ENCODE measurements at places on chromosomes 5 and 9.
A peak's percentile ranks its signal among the peaks of the same experiment; 100 is the strongest.

GRCh38 chr9:34907044-34907443 lies 51.0 kb upstream of the PHF24 start:
- no peak for DNase-seq

- no peak for DNase-seq
These were observed 209.5 kb downstream of the PTPRD start for GRCh38 chr9:10403283-10403682.

DNA sequence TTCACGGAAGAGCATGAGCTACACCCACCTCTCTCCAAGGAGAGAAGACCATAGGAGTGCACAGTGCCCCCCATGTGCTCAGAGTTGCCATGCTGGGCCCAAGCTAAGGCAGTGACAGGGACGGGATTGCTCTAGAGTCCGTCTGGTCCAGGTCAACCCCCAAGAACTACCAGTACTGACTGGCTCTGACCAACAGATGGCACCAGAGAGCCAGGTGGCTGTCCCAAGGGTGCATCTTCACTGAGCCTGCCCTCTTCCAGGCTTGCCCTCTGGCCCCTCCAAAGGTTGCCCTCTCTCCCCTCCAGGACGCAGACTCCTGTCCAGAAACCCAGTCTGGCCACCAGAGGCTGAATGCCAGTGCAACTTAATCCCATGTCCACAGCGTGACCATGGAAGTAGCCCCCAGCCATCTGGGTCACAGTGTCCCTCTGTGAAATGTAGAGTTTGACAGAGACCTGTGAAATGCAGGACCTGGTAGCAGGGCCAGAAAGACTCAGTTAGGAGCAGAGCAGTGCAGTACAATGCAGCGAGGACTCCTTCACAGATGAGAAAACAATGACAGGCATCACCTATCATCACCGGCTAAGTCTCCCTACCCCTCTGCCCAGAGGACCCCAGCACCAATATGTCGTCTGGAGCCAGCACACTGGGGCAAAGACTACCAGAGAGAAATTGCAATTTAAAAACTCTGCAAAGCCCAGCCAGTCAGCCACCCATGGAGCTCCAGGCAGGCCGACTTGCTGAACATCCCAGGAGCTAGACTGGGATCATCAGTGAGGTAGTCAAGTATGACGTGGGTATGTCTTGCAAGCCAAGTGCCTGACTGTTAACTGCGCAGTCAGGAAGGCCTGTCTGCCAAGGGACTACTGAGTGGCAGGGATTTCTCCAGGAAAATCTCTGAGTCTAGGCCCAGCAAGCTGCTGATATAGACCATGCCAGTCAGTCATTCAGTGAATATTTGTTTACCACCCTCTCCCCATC lies 7.7 kb upstream of the SKP1 start:
- peak; percentile 84 for DNase-seq

- DNase-seq = no peak
These were observed 17.4 kb upstream of the IL13 start for GRCh38 chr5:132640613-132641012.

DNA sequence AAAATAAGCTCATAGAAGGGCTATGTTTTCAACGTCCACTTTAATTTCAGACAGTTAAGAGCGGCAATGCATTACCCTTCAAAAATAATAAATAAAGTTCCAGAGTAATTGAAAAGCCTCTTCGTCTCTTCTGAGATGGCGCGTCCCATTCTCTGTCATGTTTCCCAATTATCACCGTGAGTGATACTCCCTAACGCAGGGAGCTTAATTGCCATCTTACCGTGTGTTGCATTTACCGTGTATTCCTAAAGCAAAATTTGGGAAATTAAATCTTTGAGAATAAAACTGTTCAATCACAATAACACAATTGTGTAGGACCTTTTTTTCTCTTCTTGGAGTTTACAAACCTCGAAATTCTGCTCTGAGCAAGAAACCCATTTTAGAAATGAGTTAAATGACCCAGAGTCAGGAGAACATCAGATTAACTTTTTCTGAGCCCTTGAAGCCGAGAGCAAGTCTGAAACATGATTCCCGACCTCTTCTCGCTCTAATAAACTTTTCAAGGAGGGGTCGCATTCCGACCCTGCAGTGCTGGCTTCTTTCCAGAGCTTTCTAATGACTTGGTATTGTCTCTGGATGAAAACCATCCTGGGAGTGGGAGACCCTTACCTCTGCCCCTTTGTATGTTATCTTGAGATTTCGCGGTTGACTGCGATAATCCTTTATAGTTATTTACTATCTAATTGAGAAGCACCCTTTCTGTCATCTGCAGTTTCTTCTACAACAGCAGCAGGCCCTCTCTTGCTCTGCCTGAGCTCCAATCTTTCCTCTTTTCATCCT lies 251.5 kb downstream of the FSTL4 start:
- DNase-seq = no peak

DNA sequence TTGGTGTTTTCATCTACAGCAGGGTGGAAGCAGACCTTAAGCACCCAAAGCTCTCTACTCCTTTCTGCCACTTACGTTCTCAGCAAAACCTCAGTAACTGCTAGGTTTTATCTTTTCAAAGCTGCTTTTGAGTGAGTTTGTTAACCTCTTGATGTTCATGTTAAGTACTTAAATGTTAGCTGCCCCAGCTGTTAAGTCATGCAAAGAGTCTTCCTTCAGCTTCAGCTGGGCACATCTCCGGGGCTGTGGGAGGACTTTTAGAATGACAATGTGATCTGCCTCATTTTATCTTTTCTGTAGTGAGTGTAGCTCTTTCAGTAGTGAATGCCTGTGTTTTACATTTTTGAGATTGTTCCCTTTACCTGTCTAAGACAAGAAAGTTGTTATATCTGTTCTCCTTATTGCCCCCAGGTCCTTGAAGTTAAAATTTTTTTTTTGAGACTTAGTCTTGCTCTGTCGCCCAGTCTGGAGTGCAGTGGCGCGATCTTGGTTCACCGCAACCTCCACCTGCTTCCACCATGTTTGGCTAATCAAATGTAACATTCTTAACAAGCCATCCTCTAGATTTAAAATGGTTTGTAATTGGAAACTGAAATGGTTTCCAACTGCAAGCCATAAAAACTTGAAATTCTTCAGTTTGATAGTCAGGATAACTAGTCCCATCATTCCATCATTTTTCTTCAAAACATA lies 19.6 kb downstream of the KDM4C start:
- no peak for DNase-seq

- DNase-seq = no peak
These were observed 372.8 kb upstream of the RFX3 start for GRCh38 chr9:3898461-3899218.

DNA sequence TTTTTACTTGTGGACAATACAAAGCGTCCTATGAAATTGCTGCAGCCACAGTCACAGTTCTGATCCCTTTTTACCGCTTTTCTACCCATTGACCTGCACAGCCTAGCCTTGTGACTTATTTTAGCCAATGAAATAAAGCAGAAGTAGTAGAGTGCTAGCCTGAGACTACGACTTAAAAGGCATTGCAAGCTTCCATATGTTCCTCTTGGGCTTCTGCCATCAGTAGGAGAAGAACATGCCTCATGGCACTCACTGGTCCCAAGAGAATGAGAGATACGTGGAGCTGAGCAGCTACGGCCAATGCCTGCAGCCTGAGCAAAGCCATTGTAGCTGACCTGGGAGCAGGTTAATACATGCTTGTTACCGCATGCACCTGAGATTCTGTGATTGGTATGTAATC lies 416.6 kb upstream of the CLINT1 start:
- DNase-seq = no peak

- DNase-seq = no peak
These were observed 47.1 kb downstream of the SH3RF2 start for GRCh38 chr5:145983446-145983845.

DNA sequence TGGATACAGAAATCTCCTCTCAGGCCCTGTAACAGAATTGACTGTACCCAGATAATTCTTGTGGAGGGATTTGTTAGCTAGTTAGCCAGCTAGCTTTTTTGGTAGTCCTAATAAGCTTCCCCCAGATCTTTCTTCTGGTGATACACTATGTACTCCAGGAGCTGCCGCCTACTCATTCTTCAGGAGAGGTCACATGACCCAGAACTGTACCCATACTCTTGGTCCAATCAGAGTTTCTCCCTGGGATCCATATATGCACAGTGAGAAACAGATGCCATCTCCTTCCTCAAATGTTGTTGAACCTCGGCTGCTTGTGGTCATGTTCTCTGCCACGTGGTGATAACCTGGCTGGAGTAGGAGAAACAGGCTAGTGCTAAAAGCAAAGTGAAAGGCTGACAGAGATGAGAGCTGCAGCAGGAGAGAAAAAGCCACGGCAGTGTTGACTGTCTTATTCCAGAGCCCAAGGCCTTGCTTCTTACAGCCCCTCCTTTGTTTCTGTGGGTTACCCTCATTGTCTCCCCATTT lies 123.0 kb upstream of the RFX3 start:
- no peak for DNase-seq

GRCh38 chr9:115551396-115551795 lies 433.4 kb upstream of the TNC start:
- DNase-seq = no peak

DNA sequence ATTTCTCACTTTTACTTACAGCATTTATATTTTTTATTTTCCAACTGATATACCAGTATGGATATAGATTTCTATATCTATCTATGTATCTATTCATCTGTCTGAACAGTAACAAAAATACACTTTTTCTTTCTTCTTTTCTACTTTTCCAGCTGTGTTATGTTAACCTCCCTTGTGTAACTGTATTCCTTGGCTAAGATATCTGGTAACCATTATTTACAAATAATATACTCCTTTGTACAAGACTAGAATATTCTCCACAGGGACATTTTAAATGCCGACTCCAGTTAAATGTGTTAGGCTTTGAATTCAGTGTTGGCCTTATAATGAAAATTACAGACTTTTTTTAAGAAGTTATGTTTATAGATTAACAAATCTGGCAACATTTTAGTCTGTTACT lies 168.7 kb downstream of the XRCC4 start:
- no peak for DNase-seq

DNA sequence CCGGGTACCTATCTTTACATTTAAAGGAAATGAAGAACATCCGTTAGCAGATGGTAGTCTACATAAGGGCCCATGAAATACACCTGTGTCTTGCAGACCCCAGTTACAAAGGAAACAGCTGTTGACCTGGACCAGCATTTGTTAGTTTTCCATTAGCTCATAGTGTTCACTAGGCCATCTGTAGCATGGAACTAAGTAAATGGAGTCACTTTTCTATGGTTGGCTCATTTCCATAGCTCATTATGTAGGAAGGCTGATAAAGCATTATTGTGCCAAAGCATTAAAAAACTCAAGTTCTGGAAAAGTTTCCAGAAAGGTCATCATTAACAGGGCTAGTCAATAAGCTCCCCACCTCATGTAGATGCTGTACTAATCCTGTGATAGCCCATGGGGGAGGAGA lies 62.1 kb downstream of the PCSK1 start:
- DNase-seq = no peak

DNA sequence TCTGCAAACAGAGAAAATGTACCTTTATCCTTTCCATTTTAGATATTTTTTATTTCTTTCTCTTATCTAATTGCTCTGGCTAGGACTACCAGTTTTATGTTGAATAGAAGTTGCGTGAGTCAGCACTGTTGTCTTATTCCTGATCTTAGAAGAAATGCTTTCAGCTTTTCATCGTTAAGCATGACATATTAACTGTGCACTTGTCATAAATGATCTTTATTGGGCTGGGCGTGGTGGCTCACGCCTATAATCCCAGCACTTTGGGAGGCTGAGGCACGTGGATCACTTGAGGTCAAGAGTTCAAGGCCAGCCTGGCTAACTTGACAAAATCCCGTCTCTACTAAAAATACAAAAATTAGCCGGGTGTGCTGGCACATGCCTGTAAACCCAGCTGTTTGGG lies 8.2 kb upstream of the ECM2 start:
- no peak for DNase-seq

- DNase-seq = no peak
These were observed 32.7 kb upstream of the SPARC start for GRCh38 chr5:151719228-151720000.

GRCh38 chr5:94705427-94705826 lies 87.0 kb downstream of the SLF1 start:
- DNase-seq = no peak

DNA sequence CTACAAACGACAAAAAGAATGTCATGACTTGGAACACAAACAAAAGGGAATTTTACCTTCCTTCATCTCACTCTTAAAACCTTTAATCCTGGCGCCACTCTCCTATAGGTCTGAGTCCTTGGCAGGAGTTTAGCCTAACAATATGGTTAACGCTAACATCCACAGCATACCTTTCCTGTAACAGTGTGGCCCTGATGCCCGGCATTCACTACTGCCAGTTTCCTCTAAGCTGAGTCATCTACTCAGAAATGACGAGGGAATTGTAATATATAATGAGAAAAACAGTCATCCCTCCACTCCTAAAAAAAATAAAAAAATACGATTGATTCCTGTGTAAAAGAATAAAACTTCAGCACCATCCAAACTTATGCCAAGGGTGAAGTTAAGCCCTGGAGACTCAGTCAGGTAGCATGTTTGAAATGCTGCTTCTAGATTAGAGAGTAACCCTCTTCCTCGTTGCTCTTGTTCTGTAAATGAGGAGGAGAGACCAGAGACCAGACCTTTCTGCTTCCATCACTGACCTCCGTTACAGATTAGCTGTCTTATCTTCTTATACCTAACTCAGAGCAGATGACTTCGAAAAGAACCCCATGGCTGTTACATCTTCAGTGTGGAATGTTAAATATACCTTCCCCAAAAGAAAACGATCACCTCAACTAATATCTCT lies 37.4 kb downstream of the CCDC125 start:
- DNase-seq = no peak

DNA sequence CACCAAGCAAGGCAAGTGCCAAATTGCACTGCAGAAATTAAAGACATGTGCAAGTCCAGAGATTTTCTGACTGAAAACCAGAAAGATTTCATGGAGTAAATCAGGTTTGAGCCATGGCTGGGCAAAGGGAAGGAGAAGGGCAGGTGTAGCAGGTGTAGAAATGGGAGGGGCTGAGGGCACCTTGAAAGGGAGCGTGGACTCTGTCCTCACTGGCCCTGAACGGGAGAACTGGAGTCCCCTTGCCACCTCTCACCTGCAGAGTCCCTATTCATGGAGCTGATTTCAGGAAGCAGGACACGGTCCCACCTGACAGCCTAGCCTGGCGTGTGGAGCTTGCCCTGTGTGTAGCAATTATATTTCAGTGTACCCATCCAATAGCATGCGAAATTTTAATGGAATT lies 46.3 kb downstream of the UBE2QL1 start:
- no peak for DNase-seq

DNA sequence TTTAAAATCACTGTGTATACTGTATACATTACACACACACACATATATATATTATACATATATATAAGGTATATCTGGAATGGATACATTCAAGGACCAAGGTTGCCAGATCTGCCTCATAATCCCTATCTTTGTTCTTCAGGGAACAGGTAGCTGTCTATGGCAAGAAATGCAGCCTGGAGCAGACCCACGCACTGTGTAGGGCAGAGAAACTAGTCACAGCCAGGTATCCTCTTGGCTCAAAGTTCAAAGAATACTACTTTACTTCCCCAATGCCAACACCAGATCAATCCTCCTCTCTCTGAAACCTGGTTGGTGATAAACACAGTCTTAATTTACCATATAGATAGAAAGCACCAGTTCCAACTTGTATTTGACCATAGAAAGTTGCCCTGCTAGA lies 313.6 kb downstream of the PRELID2 start:
- no peak for DNase-seq

GRCh38 chr9:137445275-137445807 lies 4.2 kb upstream of the ENTPD8 start:
- DNase-seq = peak; percentile 87

Data from GM10248 (cell line).